ENCODE measurements at places on chromosomes 3 and 15.

- DNase-seq, result no peak
Observed at GRCh38 chr3:64331605-64332004, 106.3 kb upstream of the PRICKLE2 start.

- peak; percentile 21 for DNase-seq
Observed at GRCh38 chr3:129688271-129688895, 81.9 kb upstream of the PLXND1 start.

DNA sequence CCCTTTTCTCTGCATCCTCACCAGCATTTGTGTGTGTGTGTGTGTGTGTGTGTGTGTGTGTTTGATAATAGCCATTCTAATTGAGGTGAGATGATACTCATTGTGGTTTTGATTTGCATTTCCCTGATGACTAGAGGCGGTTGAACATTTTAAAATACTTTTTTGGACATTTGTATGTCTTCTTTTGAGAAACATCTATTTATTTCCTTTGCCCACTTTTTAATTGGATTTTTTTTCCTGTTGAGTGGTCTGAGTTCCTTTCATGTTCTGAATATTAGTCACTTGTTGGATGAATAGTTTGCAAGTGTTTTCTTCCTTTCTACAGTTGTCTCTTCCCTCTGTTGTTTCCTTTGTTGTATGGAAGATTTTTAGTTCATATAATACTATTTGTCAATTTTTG is 54.3 kb upstream of the THSD4 start:
- no peak for DNase-seq

- peak; percentile 40 for DNase-seq
Observed at GRCh38 chr3:181176601-181177000, 187.1 kb upstream of the DNAJC19 start.

GRCh38 chr3:67037615-67038014 is 39.5 kb downstream of the KBTBD8 start:
- DNase-seq, result no peak

GRCh38 chr3:149224736-149225594 is 3.3 kb upstream of the CP start:
- DNase-seq, result no peak

- DNase-seq, result no peak
Observed at GRCh38 chr3:25555695-25556437, 108.8 kb downstream of the TOP2B start.

GRCh38 chr15:89429986-89430385 is 66.4 kb downstream of the RHCG start:
- DNase-seq, result no peak

GRCh38 chr3:26259176-26259575 is 363.4 kb upstream of the LRRC3B start:
- DNase-seq, result no peak

DNA sequence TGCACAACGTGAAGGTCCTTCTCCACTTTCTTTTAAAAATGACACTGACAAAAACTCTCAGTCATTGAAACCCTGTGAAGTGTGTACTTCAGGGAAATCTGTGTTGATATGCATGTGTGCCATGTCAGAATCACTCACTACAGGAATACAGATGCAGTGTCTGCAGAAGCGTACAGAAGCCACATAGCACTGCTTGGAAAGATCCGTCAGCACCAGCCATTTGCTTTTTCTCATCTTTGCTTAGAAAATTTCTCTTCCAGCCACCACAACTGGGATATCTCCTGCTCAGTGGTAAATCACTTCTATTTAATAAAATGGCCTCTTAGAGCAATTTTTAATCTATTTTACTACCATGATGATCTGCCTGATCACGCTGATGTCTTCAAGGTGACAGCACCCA is 91.3 kb upstream of the ARHGEF26 start:
- no peak for DNase-seq

DNA sequence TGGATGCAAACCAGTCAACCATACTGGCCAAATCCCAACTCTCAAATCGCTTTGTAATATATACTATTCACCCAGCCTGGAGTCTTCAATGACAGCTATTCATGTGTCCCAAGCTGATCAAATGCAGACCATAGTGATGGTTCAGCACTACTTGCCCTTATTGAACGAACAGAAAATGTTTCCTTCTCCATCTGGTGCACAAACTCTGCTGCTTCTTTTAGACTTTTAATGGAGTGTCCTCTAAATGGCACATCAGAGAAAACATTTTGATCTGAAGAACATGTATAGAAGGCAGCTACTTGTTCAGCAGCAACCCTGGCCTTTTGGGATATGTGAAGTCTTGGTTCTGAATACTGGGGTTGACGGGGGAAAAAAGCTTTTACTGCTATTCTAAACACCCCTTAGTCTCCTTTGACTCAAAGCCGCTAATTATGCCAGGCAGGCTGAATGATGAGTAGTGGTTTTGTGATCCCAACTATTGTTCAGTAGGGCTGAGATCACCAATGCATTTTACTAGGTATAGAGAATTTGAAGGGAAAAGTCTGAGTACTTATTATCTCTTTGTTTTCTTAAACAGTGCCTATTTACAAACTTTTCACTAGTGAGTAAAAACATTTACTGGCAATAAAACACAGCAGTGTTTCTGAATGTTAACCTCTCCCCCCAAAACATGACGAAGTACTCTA is 781.2 kb downstream of the ROBO1 start:
- no peak for DNase-seq

GRCh38 chr3:98326945-98327344 is 26.7 kb upstream of the OR5K4 start:
- no peak for DNase-seq

DNA sequence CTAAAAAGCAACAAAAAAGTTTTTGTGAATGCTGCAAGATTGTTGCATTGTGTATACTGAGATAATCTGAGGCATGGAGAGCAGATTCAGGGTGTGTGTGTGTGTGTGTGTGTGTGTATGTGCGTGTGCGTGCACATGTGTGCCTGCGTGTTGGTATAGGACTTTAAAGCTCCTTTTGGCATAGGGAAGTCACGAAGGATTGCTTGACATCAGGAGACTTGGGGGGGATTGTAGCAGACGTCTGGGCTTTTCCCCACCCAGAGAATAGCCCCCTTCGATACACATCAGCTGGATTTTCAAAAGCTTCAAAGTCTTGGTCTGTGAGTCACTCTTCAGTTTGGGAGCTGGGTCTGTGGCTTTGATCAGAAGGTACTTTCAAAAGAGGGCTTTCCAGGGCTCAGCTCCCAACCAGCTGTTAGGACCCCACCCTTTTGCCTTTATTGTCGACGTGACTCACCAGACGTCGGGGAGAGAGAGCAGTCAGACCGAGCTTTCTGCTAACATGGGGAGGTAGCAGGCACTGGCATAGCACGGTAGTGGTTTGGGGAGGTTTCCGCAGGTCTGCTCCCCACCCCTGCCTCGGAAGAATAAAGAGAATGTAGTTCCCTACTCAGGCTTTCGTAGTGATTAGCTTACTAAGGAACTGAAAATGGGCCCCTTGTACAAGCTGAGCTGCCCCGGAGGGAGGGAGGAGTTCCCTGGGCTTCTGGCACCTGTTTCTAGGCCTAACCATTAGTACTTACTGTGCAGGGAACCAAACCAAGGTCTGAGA is 4.7 kb downstream of the BHLHE40 start:
- DNase-seq, result no peak

GRCh38 chr3:78801926-78802561 is 965.8 kb downstream of the ROBO1 start:
- DNase-seq, result no peak

DNA sequence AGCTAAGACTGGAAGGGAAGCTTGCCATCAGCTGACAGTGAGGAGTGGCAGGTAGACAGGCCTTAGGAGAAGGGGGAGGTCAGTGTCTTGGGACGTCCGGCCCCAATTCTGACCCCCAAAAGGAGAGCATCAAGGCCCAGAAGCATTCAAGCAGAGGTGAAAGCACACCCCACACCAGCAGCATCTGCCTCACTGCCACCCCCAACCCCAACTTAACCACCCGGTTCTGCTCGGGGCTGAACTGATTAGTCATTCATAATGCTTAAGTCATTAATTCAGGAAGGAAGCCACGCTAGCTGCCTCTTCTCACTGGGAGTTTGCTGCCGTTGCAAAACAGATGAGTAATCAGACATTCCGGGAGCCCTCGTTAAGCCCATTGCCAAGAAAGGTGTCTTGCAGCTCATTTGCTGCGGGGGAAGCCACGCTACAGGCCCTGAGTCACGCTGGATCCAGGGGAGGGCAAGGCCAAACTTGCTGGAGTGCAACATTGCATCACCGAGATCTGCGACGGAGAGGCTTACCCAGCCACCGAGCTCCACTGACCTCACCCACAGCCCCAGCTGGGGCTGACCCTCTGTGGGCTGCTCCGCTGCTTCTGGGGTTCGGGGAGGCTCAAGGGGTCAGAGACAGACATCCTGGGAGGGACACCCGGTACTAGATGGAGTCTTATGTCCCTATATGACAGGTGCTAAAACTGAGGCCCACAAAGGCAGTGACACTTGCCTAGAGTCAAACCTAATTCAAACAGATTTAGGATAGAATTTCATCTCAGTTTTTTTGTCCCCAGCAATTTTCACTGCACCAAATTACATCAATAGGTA is 46.4 kb upstream of the HES1 start:
- DNase-seq, result peak; percentile 74

DNA sequence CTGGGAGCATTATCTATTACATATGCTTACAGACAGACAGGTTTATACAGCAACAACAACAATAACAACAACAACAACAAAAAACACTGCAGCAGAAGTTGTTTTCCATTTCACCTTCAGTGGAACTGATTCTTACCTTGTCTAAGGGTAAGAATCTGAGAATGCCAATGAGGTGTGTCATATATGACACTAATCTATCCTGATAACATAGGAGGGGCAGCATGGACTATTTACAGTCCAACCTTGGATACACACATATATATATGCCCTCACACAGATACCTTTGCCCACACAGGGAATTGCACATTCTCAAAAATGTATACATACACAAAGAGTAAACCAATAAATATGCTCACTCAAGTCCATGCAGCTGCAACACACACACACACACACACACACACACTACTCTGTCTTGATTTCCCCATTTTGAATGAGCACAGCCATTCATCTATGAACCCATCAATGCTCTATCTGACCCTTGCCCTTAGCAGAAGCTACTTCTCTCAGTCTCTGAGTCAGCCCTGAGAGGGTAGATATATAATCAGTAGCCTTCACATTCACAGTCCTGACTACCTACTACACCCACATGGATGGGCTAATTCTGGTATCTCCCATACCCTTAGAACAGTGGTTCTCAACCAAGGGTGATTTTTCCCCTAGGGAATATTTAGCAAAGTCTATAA is 9.7 kb upstream of the TRANK1 start:
- no peak for DNase-seq

DNA sequence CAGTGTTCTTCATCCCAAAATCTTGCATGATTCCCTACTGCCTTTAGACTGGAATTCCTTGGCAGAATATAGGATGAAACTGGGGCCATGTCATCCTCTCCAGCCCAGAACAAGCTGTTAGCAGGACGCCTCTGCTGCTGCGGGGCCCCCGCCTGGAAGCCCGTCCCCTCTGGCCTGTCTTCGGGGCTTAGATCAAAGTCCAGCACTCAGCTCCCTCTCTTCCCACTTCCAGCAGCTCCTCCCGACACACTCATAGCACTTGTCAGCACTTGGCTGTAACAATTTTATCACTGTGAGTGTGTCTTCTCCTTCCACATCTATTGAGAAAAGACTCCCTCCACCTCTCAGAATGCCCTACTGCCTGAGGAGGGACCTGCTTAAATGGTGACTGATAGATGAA is 112.0 kb upstream of the HACD2 start:
- no peak for DNase-seq

- peak; percentile 56 for DNase-seq
Observed at GRCh38 chr3:16770021-16770420, 114.7 kb upstream of the PLCL2 start.

DNA sequence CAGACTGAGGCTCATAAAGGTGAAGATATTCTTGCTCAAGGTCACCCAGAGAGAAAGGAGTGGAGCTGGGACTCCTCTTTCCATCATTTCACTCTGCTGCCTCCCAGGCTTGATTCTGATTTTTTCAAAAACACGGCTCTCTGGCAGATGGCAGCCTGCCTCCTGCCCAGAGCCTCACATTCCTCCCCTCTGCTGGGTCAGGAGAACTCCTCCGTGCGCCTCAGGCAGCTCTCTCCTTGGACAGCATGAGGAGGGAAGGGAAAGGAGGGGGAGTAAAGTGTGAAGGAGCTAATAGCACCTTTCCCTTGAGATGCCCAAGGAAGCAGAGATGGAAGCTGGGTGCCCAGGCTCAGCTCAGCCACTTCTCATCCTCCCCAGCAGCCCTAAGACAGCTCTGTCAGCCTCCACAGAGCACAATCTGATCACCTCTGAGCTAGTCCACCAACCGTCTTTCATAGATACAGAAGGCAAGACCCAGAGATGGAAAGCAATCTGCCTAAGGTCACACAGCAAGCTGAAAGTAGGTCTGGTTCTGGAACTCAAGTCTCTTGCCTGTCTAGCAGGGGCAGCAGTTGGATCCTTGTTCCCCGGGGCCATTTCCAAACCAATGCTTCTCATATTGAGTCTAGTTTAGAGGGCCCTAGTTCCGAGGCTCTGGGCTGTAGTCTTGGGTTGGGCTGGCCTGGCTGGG is 3.5 kb downstream of the RLBP1 start:
- no peak for DNase-seq

DNA sequence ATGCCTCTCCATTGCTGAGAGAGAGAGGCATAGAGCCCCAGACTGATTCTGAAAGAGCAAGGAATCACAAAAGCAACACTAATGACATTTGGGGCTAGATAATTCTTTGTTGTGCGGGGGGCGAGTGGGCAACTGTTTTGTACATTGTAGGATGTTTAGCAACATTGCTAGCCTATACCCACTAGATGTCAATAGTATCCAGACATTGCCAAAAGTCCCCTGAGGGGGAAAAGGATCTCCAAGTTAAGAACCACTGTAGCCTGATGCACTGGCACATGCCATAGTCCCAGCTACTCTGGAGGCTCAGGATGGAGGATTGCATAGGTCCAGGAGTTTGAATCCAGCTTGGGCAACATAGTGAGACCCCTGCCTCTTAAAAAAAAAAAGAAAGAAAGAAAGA is 22.8 kb upstream of the GOLM2 start:
- no peak for DNase-seq

GRCh38 chr3:184052767-184053166 is at the start of gene HTR3C:
HTR3C (plus strand) TSS chr3:184053047; CDS start chr3:184053081, 34 bp downstream.
- DNase-seq, result no peak

GRCh38 chr15:67700023-67700422 is 125.3 kb upstream of the SKOR1 start:
- DNase-seq, result no peak

All from renal cortex interstitium (tissue), 15 donors.